ENCODE measurements at places on chromosomes 3 and 15.

DNA sequence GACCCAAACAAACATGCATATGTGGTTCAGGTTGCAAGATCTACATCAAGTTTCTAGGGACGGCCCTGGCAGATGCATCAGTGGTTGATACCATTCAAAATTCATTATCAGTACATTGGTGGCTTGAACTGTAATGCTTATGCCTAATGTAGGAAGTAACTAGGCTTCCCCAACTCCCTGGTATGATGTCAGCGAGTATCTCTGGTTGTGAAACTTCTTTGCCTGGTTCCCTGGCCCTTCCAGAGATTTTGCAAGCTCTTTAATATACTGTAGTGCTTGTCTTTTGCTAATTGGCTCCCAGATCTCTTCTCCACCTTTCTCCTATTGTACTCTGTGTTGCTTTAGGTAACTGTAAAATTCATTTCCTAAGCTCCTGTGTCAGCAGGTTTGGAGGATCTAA, 114.8 kb upstream of the RARB start:
- DNase-seq: no peak

DNA sequence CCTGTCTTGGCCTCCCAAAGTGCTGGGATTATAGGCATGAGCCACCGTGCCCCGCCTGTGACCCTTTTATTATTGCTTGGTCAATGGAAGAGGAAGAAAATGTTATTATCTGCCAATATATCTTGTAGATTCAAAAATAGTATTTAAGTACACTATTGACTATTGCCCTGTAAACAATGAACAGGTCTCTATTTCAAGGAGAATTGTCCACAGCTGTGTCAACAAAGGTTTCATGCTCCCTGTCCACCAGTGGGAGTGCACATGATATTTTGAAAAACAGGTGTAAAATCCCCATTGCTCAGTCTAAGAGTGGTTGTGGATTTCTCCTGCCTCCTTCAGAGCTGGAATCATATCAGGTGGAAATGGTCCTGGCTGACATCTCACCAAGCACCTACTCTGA, 36.5 kb upstream of the IGF1R start:
- no peak for DNase-seq

DNA sequence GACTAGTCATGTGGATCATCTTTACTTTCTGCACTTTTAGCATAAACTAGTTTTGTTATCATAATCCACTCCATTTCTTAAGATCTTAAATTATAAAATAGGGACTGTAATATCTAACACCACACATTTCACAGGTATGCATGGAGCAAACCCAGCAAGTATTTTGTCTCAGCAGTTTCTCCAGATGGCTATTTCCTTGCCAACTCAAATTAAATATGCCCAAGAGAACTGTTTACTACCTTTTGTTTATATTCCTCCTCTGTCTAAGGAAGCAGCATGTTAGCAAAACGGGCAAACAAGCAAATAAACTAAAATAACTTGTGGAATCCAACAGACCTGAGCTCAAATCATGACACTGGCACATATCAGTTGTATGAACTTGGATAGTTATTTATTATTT, 379.8 kb downstream of the LSAMP start:
- DNase-seq: no peak

- DNase-seq: peak; percentile 38
These were observed 518.4 kb downstream of the FOXP1 start for GRCh38 chr3:71064956-71065763.

DNA sequence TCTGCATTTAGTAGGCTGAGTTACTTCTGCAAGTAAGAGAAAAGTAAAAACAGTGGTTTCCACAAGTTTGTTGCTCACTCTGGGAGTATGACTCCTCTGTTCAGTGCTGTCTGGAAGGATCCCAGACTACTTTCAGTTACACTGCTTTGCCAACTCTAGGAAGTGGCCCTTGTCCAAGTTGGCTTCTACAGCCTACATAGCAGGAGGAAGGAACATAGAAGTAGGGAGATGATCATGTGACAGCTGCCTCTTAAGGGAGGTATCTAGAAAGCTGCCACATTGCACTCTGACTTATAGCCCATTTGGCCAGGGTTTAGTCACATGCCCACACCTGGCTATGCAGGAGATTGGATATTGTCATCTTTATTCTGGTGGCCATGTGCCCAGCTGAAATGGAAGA, 298.1 kb downstream of the NSUN3 start:
- no peak for DNase-seq

GRCh38 chr15:68412218-68412617, 19.7 kb downstream of the ITGA11 start:
- DNase-seq: no peak

GRCh38 chr15:90022345-90022744, 21.2 kb downstream of the ZNF710 start:
- no peak for DNase-seq

DNA sequence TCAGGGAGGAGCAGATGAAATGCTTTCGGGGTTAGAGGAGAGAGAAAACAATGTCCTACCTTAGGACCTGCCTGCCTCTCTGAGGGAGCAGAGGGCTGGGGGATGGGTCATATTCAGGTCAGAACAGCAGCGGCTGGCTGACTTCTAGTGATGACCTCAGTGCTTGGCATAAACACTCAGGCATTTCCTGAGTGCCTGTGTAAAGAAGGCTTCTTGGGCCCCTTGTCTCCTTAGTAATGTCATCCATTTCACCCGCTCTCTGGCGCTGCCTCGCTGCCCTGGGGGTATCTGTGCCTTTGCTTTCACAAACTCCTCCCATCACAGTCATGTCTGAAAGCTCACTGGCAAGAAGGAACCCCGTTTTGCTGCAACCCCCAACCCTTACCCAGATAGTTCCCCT, 82.9 kb upstream of the GSK3B start:
- DNase-seq: no peak

DNA sequence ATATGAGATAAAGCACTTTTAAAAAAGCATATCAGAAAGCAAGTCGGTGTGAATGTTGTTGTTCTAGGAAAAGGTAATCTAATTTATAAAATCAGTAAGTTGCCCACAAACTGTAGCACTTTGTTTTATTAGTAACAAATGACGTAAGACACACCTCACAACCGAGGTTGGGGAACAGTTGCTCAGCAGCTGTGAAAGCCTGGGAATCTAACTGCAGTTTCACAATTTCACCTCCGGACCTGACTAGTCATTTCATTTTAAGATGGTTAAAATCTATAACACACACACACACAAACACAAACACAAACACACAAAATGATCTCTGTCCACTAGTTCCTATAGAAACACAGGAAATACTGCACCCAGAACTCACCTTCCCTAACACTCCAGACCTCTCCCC, 406.7 kb upstream of the NR2F2 start:
- no peak for DNase-seq

DNA sequence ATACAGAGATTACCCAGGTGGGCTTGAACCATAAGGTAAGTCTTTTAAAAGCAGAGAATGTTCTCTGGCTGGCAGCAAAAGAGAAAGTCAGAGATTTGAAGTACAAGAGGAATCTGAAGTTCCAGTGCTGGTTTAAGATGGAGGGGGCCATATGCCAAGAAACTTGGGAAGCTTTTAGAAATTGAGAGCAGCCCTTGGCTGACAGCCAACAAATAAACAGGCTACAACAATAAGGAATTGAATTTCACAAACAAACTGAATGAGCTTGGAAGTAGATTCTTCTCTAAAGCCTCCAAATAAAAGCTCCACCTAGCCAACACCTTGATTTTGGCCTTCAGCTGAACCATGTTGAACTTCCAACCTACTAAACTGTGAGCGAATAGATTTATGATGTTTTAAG, 85.7 kb downstream of the TRIM42 start:
- DNase-seq: no peak

DNA sequence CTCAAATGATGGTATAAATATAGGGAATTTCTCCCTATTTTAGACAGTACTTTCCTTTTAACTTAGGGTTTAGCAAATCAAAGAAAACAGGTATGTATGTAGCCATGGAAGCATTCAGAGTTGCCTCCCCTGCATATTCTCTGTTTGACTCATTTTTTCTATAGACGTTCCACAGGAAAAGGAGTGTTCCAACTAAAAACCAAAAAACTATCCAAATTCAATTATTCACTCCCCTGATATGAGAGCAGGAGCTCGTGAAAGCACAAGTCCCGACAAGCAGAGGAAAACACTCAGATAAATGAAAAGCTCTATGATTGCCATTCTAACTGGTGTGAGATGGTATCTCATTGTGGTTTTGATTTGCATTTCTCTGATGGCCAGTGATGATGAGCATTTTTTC, 119.5 kb downstream of the FRMD5 start:
- DNase-seq: no peak

- DNase-seq: no peak
These were observed 37.2 kb upstream of the FHIT start for GRCh38 chr3:61288446-61288845.

- no peak for DNase-seq
These were observed 9.5 kb downstream of the RPSA start for GRCh38 chr3:39415983-39416382.

GRCh38 chr15:28889346-28889745, 3.6 kb downstream of the APBA2 start:
- no peak for DNase-seq

DNA sequence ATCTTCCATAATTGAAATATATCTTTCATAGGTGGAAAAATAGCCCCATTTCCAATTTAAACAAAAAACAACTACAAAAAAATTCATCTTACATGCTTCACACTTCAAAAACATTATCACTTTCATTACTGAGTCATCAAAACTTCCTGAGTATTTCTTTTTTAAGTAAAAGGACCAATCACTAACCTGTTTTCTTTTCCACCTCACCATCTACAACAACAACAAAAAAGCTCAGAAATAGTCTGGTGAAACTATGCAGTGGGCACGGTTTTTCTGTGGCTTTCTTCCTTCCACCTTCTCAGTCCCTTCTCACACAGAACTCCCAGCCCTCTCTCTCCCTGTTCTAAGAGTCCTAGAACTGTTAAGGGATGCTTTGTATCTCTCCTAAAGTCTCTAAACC, 20.3 kb upstream of the TNIK start:
- no peak for DNase-seq

DNA sequence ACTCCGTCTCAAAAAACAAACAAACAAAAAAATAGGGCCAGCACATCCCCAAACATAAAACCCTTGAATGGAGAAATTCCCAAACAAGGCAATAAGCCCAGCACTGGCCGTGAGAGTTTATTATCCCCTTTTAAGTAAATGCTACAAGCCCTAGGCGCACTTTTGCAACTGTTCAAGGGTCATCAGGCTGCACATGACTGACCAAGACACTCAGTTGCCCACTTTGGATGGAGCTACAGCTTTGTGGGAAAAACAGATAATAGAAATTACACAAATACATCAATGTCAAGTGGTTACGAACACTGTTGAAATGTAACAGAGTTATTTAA, 33.7 kb upstream of the ZNF445 start:
- DNase-seq: no peak

GRCh38 chr15:49462232-49462844, 39.3 kb downstream of the FGF7 start:
- DNase-seq: no peak

- DNase-seq: no peak
These were observed 11.4 kb upstream of the MEX3B start for GRCh38 chr15:82056958-82057823.

- no peak for DNase-seq
These were observed 30.7 kb downstream of the NBEAL2 start for GRCh38 chr3:47010111-47010712.

DNA sequence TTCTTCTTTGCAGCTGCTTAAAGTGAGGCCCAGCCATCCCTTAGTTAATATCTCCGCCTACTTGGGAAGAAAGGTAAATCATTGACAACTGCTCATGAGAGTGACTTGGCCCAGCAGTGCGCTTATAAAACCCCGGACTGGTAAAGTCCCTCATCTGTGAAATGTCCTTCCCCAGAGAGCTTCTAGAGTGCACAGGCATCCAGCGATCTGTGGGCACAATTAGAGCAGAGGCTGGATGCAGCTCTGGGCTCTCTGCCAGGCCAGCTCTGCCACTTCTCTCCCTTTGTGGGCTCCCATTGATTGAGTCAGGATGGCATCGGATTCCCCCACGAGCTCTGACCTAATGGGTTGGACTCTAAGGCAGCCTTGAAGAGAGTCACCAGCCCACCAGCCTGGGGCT, 219.0 kb upstream of the LINGO1 start:
- DNase-seq: no peak

GRCh38 chr3:142963234-142963515, 299 bp downstream of the PAQR9 start:
- no peak for DNase-seq

DNA sequence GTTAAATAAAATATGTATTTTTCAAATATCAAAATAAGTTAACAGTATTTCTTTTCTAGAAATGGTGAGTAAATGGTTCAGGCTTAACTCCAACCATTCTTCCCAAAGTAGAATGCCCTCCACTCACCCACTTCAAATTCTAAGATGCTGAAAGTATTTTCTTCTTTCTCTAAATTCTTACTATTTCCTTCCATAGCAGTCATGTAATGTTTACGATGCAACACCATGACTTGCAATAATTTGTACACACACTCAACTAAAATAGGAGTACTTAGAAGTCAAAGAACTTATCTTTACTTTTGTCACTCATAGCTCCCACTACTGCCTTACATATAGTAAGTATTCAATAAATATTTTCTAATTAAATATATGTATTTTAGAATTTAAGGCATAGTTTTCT, 65.0 kb downstream of the AQR start:
- DNase-seq: no peak

DNA sequence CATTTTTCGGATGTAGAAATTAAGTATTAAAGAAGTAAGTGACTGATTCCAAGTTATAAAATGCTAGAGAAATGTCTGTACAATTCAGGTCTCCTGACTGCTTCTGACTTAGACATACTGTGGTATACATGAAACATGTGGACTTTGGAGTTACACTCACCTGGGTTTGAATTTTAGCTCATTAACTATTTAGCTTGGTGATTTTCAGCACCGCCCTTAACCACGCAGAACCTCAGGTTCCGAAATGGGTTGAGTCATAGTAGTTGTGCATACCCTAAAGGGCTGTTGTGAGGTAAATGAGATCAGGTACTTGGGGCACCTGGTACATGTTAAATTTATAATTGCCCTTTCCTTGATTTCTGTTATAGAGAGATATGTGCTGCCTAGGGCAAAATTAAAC, 32.9 kb upstream of the UTS2B start:
- no peak for DNase-seq

DNA sequence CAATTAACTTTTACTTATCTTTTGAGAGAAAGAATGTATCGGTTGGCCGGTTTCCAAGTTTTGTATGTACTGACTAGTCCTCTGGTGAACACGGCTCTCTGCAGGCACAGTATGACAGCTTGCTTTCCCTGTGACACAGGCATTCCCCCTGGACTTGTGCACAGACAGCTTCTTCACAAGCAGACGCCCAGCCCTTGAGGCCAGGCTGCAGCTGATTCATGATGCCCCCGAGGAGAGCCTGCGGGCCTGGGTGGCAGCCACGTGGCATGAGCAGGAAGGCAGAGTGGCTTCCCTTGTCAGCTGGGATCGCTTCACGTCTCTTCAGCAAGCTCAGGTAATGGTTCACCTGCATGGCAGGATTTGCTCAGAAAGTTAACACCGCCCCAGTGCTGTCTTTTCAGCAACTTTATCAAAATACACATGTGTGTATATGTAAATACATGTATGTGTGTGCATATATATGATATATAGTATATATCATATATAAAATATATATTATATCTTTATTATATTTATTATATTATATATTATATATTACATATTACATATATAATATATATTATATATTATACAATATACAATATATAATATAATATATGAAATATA, 25.5 kb downstream of the FAN1 start:
- DNase-seq: no peak
